NCI-H2029 treated with DMSO at 0.1 percent for 48 hours (cell line): ENCODE measurements at places on chromosomes 4 and X.

GRCh38 chr4:125519371-125520146, 204.8 kb downstream of the FAT4 start:
- no peak for DNase-seq

- no peak for DNase-seq
These were observed 55.1 kb upstream of the TNIP3 start for GRCh38 chr4:121219227-121219626.

GRCh38 chrX:82666355-82666754, 841.7 kb upstream of the POU3F4 start:
- DNase-seq = no peak

GRCh38 chrX:152632445-152633097, 5.1 kb upstream of the GABRQ start:
- peak; percentile 2 for DNase-seq

DNA sequence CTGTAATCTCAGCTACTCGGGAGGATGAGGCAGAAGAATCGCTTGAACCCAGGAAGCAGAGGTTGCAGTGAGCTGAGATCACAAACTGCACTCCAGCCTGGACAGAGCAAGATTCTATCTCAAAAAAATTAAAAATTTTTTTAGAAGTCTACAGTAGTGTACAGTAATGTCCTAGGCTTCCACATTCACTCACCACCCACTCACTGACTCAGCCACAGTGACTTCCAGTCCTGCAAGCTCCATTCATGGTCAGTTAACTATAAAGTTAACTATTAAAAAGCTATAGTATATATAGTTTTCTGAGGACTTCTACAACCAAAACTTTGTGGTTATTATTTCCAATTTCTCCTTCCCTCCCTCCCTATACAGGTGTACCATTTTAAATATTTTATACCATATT, 34.7 kb upstream of the NEUROG2 start:
- no peak for DNase-seq
